Activated naive CD8-positive, alpha-beta T cell treated with anti-CD3 and anti-CD28 coated beads, Interleukin-2, amount 10 ng/mL, durations not matched to agents 7 days and 5 days (primary cell): ENCODE measurements at places on chromosomes 2 and 18. TPM values are rescaled to one million over a fixed set of nuclear protein-coding genes. Genes with fewer than 3 reads are reported as not detected.
A peak's percentile ranks its signal among the peaks of the same experiment; 100 is the strongest.

WIPF1 gene
- total RNA-seq: 446 TPM

LRATD1 gene
- not detected for total RNA-seq

- H3K4me1 ChIP-seq: no peaks in the 10 kb centered on the region
- H3K27ac ChIP-seq: no peak overlapping the region
- no peaks in the 10 kb centered on the region for H3K36me3 ChIP-seq
These were observed 16.0 kb upstream of the DAW1 start for GRCh38 chr2:227855440-227855839.

GRCh38 chr18:36284671-36285295 is 12.7 kb upstream of the FHOD3 start:
- H3K27me3 ChIP-seq: peaks cover 26% of the 10 kb centered on the region
- H3K36me3 ChIP-seq: no peaks in the 10 kb centered on the region
- peaks cover 2% of the 10 kb centered on the region for H3K4me1 ChIP-seq
- no peak for DNase-seq
- H3K27ac ChIP-seq: no peak overlapping the region

DNA sequence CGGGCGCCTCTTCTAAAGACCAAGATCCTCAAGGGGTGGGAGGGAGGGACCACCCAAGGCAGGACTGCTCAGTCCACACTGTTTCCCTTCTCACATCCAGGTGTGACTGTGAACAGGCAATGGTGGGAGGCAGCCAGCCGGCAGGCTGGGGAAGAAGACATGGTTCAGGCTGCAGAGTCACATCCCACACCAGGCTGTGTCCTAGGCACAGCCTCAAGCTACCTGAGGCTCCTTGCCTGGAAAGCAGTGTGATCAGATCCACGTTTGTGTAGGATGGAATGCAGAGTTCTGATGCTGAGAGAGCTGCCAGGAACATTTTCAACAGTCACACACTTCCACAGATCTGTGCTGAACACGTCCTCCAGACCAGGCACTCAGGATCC is 16.4 kb downstream of the SLC66A2 start:
- H3K36me3 ChIP-seq: peaks cover 86% of the 10 kb centered on the region
- no peaks in the 10 kb centered on the region for H3K4me1 ChIP-seq
- peak; percentile 10 for DNase-seq
- no peak overlapping the region for H3K4me3 ChIP-seq
